Ecto neural progenitor cell (in vitro differentiated cells): ENCODE measurements at places on chromosomes 2 and 18.

DNA sequence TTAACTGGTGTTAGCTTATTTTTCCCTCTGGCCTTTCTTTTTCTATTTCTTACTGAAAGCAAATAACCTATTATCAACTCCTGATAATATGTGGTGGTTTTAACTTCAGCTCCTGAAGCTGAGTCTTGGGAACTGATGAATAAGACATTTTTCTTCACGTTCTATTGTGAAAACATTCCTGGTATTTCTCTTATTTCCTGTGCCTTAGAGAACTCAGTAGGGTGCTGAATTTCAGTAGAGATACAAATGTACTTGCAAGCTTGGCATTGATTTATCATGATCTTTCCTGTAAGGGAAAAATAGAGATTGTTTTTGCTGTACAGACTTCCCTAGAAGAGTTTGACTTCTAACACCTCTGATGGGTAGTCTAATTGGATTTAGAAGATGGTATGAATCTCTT, 52.8 kb upstream of the DCC start:
- no peak for DNase-seq

DNA sequence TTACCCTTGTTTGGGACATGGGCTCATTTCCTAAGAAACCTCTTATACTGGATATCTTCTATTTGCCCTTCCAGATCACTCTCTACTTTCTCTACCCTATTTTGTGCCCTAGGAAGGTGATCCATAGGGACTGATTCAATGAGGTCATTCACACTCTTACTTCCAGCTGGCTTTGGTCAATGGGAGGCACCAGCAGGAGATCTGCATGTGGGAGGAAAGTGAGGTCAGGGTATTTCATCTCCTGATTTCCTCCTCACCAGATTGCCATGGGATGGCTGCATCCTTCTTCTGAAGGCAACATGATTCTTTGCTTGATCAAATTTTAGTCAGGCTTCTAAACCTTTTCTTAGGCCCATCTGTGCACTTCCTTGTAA, 15.2 kb downstream of the M1AP start:
- no peak for DNase-seq

DNA sequence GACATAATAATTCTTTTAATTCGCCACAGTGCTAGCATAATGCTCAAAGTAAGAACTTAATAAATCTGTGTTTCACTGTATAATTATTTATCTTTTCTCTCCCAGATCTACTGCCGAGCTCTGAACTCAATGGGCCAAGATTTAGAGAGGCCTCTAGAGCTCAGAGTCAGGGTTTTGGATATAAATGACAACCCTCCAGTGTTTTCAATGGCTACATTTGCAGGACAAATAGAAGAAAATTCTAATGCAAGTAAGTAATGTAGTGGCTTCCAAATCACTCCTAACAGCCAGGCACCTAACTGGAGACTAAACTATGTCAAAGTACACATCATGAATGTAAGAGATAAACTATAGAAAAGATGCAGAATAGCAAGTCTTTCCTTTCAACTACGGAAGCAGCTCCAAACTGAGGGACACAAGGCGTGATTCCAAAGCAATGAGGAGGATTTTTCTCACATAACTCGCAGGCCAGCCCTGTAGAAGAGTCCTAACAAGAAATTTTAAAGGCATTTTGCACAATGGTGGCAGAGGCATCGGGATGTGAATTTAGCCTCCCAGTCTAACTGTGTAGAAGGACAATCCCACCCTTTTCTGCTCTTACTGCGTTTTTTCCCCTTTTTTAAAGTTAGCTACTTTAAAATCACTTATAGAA, 12.0 kb downstream of the DSG1 start:
- DNase-seq, result no peak

- no peak for DNase-seq
Measured at GRCh38 chr2:85393836-85394235, 16.3 kb downstream of the CAPG start.

- DNase-seq, result no peak
Measured at GRCh38 chr2:166017208-166017607, 63.6 kb upstream of the TTC21B start.

- no peak for DNase-seq
Measured at GRCh38 chr2:71678874-71679273, 225.5 kb downstream of the DYSF start.

DNA sequence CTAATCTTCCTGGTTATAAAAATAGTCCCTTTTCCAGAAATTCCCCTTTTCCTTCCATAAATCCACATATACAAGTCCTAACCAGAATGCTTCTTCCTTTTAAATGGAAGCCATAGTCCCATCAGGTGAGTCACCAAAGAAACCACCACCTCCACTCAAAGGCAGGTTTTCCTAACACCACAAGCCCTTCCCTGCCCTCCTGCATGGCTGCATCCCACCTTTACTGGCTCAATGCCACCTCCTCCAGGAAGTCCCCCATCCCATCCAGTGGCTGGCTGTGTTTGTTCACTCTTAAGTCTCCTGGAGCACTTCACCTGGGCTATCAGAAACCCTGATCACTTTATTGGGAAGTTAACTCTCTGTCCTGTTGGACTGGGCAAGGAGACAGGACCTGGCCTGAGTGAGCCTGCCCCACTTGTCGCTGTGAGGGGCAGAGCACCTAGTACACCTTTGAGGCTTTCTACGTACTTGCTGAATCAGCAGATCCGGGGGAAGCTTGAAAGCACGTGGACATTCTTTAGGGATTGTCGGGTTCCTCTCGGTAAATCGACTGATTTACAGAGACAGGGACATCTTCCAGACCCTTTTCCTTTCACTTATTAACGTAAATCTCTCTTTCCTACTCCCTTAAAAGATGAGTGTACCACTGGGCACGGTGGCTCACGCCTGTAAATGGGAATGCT, 71.0 kb downstream of the NGEF start:
- no peak for DNase-seq

- DNase-seq, result no peak
Measured at GRCh38 chr2:191148791-191149190, 2.0 kb downstream of the STAT4 start.

- no peak for DNase-seq
Measured at GRCh38 chr2:109455731-109456691, 157.8 kb downstream of the SEPTIN10 start.
